ENCODE measurements at places on chromosomes 3 and 15.

DNA sequence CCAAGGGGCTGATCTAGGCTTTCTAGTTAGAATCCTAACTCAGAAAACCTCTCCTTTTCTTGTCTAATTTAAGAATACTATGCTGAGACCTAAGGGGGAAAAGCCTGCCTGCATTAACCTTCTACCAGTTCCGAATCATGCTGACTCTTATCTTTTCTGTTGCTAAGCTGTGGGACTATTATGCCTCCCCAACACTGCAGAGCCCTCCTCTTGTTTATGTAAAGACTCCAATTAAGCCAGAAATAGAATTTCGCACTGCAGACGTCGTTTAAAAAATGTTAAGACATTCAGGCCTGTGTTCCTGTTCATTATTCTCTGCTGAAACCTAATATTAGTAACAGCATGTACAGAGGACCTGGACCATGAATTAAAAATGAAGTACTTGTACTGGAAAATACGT is 310.6 kb upstream of the ATP11B start:
- DNase-seq, result peak; percentile 87

GRCh38 chr3:116127464-116127863 is 317.8 kb downstream of the LSAMP start:
- DNase-seq, result no peak

DNA sequence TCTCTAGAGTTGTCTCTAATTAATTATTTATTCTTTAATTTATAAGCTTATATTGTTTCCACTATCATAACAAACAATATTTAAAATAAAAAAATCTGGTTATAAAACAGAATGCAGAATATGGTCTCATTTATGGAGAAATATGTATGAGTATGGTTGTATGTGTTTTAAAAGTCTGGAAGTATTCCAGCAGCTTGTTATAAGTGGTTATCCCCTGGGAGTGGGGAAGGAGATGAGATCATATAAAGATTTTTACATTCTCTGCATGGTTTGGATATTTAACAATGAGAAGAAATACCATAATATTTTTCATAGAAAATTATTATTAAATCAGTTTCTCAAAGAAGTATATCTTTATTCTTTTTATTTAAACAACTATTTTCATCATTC is 135.4 kb upstream of the MB21D2 start:
- DNase-seq, result no peak

DNA sequence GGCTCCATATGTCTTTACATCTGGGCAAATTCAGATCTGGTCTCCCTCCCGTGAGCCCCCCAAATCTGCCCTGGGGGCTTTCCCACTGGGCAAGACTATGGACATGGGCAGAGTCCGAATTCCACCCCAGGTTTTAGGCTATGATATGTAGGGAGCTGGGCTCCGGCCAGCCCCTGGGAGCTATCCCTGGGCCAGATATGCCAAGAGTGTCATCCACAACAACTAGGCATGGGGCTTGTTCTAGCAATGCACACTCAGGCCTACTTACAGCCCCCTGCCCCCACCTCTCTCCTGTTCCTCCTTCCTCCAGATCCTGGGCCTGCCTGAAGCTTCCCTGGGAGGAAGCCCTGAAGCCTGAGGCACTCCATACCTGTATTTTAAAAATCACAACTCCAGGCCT is 622 bp downstream of the XIRP1 start:
- DNase-seq, result no peak

- no peak for DNase-seq
These were observed 86.8 kb downstream of the CCK start for GRCh38 chr3:42179110-42179725.

- no peak for DNase-seq
These were observed 216.8 kb downstream of the RSL24D1 start for GRCh38 chr15:54979964-54980363.

DNA sequence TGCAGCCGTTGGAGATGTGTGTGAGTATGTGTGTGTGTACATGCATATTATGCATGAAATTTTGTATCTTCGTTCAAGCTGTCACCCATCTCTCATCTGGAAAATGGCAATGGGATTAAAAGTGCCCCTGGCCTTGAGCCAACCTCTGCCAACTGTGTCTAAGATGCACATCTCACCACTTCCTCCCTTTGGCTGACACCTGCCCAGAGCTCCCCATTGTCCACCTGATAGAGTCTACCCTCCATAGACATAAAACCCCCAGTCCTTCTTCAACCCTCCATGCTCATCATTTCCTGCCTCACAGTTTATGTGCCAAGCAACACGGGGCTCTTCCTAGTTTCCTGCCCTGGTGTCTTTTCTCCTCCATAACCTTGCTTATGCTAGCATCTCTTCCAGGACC is 187.5 kb upstream of the HES1 start:
- DNase-seq, result peak; percentile 25

DNA sequence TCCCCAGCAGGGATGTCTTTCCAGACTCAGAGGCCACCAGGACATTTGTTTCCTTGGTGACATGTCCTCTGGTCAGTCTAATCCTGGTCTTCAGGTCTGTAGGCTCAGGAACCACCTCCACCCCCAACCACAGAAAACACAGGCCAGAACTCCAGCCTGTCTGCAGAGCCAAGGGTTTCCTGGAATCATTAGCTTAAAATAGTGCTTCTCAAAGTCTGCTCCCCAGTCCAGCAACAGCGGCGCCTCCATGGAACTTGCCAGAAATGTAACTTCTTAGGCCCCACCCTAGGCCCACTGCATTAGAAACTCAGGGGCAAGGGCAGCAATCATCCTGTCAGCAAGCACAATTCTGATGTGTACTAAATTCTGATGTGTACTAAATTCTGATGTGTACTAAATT is 20.0 kb downstream of the SLC28A1 start:
- no peak for DNase-seq

- DNase-seq, result no peak
These were observed 44.0 kb upstream of the ETV5 start for GRCh38 chr3:186152889-186153292.

DNA sequence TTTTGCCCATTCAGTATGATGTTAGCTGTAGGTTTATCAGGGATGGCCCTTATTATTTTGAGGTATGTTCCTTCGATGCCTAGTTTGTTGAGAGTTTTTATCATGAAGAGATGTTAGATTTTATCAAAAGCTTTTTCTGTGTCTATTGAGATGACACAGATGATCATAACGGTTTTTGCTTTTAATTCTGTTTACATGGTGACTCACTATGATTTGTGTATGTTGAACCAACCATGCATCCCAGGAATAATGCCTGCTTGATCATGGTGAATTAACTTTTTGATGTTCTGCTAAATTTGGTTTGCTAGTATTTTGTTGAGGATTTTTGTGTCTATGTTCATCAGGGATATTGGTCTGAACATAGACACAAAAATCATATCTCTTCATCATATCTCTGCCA is 8.3 kb downstream of the GPR156 start:
- DNase-seq, result no peak

DNA sequence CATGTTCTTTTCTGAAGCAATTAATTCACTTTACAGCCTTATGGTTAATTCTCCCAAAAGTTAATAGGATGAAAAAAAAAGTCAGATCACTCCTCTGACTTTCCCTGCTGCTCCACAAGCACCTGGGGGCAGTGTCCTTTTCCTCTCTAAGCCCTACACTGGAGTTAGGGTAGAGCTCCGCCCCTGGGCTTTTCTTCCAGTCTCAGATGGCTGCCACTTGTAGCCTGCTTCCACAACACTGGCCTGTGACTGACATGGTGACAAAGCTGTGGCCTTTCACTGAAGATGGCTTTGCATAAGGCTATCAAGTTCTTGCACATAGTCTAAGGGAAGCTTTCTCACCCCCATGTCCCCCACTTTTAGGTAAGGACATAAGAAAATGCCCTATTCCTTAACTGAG is 1.3 kb upstream of the MON1A start:
- DNase-seq, result peak; percentile 35

- no peak for DNase-seq
These were observed 5.9 kb downstream of the SYNM start for GRCh38 chr15:99110581-99111320.

DNA sequence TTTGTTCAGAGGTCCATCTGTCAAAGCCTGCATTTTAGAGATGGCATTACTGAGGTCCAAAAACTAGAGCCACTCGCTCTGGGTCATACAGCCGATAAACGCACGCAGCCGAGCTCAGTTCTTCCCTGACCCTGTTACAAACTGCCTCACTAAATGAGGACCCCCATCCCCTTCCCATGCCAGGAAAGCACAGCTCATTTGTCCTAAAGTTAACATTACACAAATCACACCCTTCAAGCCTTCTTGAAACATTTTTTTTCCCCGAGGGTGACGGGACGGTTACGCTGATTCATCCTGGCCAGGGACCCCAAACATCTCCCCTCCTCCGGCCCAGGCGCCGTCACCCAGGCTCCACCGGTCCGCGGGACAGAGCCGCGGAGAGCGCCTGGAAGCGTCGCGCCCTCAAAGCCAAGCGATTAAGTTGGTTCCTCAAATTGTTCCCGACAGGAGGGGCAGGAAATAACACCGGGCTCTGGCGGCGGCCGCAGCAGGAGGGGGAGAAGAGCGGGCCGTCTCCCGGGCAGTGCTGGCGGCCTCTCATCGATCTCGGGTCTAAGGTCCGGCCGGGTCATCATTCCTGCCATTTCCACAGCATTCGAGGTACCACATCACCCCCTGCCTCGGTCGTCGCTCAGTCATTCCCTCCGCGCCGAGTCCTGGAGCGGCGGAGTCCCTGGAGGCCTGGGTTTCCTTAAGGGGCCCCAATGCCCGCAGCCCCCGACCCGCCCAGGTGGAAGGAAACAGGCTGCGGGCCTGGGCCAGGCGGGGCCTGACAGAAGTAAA is 619 bp upstream of the CMTM8 start:
- DNase-seq, result peak; percentile 62

- no peak for DNase-seq
These were observed 42.6 kb upstream of the RGMA start for GRCh38 chr15:93131485-93132095.

DNA sequence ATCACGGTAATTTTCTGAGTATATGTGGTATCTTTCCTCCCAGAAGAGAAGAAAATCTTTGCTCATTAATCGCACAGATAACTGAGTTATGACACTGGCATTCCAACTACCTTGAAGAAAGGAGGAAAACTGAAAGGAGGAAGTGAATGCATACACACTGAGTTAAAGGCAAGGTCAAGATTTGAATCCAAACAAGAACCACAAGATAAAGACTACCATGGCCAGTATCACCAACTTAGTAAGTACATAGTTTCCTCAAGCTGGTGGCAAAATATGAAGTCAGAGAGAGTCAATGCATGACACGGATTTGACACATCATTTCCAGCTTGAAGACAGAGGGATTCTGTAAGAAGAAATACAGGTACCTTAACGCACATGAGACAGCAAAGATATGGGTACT is 287.5 kb downstream of the ULK4 start:
- no peak for DNase-seq

DNA sequence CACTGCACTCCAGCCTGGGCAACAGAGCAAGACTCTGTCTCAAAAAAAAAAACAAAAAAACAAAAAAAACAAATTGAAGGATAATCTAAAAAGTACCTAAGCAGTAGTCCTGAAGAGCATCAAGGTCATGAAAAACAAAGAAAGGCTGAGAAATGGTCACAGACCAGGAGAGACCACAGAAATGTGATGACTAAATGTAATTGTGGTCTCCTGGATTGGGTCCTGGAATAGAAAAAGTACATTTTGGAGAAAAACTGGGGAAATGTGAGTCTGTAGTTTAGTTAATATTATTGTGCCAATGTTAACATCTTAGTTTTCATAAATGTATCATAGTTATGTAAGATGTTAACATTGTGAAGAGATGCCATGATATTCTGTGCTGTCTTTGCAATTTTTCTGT is 267.5 kb upstream of the NR2E3 start:
- DNase-seq, result no peak

GRCh38 chr3:81339040-81339845 is 422.2 kb downstream of the GBE1 start:
- peak; percentile 8 for DNase-seq

GRCh38 chr3:160870327-160870726 is 114.3 kb downstream of the PPM1L start:
- peak; percentile 92 for DNase-seq

GRCh38 chr3:71356265-71356664 is 227.3 kb downstream of the FOXP1 start:
- DNase-seq, result no peak

GRCh38 chr3:129039271-129040038 is 21.1 kb upstream of the GP9 start:
- DNase-seq, result peak; percentile 96

- DNase-seq, result no peak
These were observed 287.7 kb downstream of the ZIC4 start for GRCh38 chr3:147118611-147119010.

- DNase-seq, result peak; percentile 37
These were observed 1588.2 kb downstream of the SI start for GRCh38 chr3:163490119-163490518.

- DNase-seq, result no peak
These were observed 171.0 kb upstream of the SMAD3 start for GRCh38 chr15:66894363-66894762.

DNA sequence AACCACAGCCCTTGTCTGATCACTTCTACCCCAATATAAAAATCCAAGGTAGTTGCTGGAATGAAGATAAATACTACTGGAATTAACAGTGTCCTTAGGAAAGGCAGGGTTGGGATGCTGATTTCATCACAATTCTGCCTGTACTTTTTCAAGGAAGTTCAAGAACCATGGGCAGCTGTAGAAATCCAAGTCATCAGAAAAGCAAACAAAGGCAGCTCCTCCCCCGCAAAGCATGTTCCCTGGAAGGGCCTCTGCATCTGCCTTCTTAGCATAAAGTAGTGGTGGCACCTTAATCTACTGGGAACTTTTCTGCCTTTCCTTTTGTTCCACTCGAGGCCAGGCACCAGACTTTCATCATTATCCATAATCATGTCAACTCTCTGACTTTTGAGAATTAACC is 54.4 kb downstream of the ERC2 start:
- DNase-seq, result no peak

- DNase-seq, result peak; percentile 10
These were observed 80.6 kb downstream of the ULK4 start for GRCh38 chr3:41881233-41881821.

- DNase-seq, result no peak
These were observed 84.9 kb upstream of the NEO1 start for GRCh38 chr15:72967397-72967796.

DNA sequence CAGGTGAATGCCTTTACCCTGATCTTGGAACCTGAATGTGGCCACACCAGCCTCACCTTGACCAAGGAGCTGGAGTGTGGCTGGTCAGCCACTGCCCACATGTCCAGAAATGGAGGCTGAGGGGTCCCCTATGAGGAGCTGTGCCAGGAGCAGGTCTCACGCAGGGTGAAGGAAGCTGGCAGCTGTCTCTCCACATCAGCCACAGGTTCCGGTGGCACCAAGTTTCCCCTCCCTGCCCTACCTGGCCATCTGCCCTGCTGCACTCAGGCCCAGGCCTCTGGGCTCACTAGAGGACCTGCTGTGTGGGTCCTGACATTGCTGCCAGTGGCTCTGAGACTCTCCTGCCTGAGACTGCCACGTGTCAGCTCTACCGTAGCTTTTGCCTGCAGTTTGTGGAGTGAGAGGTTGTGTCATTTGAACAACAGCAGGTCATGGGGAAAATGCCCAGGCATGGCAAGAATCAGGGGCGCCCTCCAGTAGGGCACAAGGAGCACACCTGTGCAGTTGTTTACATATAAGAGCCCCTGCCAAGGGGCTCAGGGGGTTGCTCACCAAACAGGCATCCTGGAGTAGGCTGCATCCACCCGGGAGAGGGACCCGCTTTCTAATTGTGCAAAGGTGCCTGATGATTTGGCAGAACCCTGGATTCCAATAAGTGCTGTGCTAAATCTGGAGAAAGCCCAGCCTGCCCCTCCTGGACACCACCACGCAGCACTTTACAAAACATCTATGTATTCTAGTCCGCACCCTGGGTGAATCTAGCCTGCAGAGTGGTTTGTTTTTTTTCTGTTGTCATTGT is 258.5 kb upstream of the TLE3 start:
- DNase-seq, result no peak

GRCh38 chr15:55108858-55109518 is 87.8 kb downstream of the RSL24D1 start:
- peak; percentile 27 for DNase-seq

- DNase-seq, result no peak
These were observed 64.4 kb upstream of the TPM1 start for GRCh38 chr15:62977952-62978811.

Data from NCI-H146 (cell line).